ENCODE measurements at places on chromosomes 4 and X. TPM values are rescaled to one million over a fixed set of nuclear protein-coding genes. Genes with fewer than 3 reads are reported as not detected.

DNA sequence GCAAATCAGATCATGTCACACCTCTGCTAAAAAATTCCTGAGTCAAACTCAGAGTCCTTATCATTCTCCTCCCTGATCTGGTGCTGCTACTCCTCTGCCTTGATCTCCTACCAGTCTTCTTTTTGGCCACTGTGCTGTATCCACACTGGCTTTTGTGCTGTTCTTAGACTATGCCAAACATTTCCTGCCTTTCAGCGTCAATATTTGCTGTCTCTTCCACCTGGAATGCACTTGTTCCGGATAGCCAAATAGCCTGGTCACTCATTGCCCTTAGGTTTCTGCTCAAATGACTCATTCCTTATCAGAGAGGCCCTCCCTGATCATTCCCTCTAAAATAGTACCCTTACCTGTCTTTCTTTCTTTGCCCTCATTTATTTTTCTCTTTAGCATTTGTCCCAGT, 24.4 kb upstream of the RP2 start:
- no peak for DNase-seq

- no peak for DNase-seq
These were observed 71.4 kb upstream of the HPGD start for GRCh38 chr4:174593701-174594100.

DNA sequence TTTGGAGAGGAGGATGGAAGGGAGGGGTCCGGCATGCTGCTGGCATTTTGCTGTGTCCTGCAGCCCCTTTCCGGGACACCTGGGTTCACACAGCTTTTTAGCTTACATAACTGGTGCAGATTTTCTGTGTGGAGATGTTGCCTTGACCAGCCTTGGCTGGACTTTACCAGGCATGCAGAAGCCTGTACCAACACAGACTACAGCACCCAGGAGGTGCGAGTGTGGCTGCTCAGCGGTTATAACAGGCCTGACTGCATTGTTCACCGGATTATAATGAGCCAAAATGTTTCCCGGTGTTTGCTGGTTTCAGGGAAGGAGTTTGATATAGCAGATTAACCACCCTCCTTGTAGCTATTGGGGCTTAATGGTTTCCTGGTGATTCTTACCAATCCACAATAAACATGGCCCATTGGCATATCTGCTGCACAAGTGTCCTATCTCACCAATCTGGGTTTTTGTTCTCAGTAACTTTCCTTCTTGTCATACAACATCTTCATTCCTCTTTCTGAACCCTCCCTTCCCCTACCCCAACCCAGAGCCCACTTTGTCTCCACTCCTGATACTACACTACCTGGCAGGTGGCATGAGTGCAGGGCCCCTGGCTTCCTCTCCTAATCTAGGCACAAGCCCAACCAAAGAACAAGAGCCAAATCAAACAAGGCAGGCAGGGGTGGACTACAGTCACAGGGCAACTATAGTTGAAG, 3.9 kb downstream of the RPL10 start:
- no peak for DNase-seq

Gene HSD17B13
- polyA plus RNA-seq: 0.67 TPM

DNA sequence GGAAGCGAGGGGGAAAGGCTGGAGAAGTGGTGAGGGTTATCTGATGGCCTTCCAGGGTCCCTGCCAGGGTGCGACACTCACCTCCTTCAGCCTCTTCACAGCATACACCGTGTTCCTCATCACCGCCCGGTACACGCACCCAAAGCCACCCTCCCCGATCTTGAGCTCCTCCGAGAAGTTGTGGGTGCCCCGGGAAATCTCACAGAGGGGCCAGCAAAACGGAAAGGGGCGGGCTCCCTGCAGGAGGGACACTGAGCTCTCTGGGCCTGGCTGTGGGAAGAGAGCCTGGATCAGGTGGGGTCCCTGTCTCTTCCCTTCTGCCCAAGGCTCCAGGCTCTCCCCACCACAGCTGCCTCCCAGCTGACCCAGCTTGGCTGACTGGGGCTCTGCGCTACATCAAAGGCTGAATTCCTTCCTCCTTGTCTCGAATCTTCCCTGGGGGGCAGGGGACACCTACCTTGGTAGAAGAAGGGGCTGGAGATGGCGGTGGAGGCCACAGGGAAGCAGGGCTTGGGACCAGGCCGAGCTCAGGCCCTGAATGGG, 1.1 kb downstream of the IRAK1 start:
- no peak for DNase-seq

DNA sequence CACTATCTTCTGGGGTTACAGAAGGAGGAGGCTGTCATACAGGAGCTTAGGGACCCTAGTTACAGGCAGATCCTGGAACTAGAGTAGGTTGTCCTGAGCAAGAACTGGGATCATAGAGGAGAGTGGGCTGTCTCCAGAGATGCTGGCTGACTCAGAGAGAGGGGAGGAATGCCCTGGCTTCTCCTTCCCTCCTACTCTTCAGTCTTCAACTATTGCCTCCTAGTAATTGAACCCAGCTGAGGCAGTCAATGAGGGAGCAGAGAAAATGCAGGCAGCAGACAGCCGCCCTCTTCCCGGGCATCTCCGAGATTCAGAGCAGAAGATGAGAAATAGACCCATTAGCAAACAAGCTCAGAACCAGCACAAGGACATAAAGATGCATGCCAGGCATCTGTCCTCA, 118.3 kb upstream of the PDE5A start:
- DNase-seq: no peak

DNA sequence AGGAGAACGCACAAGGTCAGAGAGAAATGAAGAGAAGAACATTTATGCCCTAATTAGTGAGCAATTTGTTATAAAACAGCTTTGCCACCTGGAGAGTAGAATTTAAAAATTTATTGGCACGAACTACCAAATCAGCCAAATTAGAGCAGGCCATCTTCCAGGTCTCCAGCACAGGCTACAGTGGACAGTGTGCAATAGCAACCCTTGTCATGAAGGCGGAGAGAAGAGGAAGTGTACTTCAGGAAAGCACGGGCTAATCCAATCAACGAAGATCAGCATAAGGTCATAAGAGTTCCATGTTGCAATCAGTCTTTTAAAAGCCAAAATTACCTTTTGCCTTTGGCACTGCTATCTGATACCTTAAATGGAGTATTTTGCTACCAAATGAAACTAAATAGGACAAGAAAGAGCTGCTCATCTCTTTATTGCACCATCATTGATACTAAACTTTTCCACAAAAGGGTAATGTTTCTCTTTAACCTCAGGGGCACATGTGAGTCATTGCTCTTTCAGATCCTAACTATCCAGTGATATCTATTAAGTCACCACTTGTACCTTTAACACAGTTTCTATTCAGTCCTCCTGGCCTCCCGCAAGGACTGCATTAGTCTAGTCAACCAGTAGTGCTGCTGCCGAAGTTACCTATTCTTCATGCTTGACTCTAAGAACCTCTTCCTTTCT, 19.9 kb downstream of the ANK2 start:
- DNase-seq: no peak

DNA sequence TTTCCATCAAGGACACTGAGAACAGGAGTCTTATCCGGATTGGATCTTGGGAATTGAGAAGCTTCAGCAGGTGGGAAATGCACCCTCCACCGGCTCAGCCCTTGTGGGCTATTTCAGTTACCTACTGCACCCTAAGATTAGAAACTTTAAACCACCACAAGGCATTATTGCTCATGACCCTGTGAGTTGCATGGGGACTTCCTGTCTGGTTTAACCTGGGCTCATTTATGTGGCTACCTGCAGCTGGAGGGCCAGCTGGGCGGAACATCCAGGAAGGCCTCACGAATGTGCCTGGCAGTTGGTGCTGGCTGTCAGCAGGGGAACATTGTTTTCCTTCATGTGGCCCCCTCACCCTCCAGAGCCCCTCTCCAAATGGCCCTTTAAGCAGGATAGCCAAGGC, 164.1 kb downstream of the DEFB131A start:
- DNase-seq: no peak

DNA sequence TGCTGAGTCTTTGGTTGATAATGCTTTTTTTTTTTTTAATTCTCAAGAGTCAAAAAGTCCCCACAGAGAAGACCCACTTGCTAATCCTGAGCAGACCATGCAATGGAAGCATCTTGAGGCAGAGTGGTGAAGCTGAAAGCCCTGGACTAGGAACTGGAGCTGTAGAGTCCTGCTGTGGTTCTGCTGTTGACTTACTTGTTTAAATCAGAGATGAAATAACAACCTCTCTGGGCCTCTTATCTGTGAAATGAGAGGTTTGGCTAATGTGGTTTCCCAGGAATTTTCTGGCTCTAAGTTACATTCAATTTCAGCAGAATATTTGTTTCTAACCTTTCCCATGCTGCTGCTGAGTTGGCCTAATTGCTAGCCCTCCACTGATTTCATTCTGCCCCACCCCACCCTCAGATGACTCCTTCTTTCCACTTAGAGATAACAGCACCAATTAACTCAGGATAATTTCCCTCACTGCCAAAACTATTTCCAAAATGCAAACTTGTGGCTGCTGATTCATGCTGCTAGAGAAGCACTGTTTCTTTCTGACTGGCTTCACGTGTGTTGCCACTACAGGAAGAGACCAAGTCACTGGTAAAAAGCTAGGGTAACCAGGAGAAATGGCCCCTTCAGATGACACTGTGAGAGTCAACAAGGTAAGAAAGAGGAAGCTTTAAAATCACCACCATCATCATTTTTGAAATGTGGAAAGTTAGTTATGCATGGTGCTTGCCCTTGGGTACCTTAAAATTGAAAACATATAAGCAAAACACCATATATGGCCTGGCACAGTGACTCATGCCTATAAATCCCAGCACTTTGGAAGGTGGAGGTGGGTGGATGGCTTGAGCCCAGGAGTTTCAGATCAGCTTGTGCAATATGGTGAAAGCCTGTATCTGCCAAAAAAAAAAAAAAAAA, 326.4 kb downstream of the DCHS2 start:
- no peak for DNase-seq
